ENCODE measurements at places on chromosomes 16 and 17.

DNA sequence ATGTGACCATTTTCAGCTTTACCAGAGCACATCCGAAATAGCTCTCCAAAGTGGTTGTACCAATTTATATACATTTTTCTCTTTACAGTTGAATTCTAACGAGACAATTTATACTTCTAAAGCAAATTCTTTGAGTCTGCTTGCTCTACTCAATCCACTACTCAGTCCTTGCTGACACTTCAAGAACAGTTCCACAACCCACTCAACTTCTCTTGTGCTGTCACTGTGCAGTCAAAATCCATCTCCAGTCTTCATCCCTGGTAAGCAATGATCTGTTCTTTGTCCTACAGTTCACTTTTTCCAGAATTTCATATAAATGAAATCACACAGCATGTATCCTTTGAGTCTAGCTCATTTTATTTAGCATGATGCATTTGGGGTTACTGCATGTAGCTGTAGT, 30.6 kb downstream of the NETO2 start:
- no peak for DNase-seq

- DNase-seq = no peak
Measured at GRCh38 chr17:51351890-51352289, 91.5 kb downstream of the UTP18 start.

DNA sequence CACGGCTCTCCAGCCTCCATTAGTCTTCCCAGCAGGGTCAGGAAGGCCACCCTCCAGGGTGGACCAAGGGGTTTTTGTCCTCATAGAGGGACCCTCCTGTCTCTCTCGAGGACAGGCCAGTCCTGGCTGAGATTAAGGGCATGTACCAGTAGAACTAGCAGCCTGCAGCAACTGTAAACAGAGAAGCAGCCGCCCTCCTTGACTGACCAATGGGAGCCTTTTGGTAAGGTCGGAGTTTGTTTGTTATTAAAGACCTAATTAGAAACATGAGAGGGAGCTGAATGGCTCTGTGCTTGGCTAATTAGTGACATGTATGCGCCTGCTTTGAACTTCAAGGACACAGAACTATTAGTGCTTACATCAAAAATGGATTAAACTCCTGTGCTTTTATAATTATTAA, 80.0 kb downstream of the CCDC182 start:
- DNase-seq = no peak

DNA sequence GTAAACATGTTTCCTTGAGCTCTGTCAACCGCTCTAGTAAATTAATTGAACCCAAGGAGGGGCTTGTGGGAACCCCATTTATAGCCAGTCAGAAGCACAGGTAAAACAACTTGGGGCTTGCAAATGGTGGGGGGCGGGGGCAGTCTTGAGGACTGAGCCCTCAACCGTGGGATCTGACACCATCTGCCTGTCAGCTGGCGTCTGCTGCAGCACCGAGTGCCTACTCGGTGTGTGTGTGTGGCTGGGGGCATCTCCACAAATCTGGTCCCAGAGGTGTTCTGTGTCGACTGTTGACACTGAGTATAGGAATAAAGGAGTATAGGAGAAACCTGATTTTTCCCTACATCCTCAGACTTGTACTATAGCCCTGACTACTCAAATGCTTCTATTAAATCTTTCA, 20.6 kb downstream of the CREBBP start:
- no peak for DNase-seq

- DNase-seq = no peak
Measured at GRCh38 chr16:12498077-12498476, 305.6 kb downstream of the CPPED1 start.

DNA sequence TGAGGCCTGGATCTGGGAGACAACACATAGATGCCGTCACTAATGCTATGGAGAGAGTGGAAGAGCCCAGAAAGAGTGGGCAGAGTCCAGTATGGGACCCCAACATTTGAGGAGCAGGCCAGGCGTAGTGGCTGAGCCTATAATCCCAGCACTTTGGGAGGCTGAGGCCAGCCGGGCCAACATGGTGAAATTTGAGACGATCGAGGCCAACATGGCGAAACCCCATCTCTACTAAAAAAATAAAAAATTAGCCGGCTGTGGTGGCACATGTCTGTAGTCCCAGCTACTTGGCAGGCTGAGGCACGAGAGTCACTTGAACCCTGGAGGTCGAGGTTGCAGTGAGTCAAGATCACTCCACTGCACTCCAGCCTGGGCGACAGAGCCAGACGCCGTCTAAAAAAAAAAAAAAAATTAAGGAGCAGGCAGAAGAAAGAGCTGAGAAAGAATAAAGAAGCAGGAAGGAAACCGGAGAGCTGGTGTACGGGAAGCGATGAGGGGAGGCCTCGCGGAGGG, 6.0 kb upstream of the DNAI2 start:
- no peak for DNase-seq

- DNase-seq = no peak
Measured at GRCh38 chr17:81436294-81436849, 41.1 kb downstream of the BAHCC1 start.

- DNase-seq = no peak
Measured at GRCh38 chr16:49738832-49739231, 117.1 kb downstream of the ZNF423 start.
